Natural killer cell (primary cell): ENCODE measurements at places on chromosomes 1 and 21.

DNA sequence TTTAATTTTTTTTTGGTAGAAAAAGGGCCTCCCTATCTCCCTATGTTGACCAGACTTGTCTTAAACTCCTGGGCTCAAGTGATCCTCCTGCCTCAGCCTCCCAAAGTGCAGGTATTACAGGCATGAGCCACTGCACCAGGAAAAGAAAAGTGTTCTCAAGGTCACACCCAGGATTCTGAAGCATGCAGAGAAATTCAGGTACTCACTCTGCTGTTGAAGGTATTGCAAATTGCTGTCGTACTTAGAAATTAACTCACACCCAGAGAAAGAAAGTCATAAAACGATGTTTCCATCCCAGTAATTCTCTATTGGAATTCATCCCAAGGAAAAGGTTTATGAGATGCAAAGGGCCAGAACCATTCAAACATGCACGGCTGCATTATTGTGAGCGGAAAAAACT, 73.7 kb downstream of the DHRS3 start:
- no peak for DNase-seq

DNA sequence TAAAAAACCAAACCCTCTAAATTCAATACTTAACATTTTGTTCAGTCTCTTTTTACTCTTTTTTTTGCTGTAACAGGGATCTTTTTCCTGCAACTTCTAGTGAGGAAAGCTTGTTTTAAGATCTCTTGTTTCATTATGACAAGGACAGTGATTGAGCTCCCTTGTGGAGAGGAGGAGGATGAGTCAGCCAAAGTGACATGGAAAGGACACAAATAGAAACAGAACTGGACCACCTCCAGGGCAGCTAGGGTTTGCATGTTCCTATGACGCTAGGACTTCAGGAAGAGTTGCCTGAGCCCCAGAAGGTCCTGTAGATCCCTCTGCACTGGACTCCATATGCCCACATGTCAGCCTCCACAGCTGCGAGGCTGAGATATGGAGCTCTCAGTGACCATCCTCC, 212.6 kb upstream of the FAM78B start:
- no peak for DNase-seq

DNA sequence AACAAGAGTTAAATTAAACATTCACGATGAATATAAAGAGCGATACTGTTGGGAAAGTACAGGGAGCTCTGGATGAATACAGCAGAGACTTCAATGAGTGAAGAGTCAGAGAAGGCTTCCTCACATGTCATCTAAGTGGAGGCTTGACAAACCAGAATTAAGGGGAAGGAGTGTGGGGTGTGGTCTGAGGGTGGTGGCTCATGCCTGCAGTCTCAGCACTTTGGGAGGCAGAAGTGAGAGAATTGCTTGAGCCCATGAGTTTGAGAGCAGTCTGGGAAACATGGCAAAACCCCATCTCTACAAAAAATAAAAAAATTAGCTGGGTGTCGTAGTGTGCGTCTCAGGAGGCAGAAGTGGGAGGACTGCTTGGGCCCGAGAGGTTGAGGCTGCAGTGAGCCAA, 8.7 kb downstream of the SDHB start:
- DNase-seq, result no peak

DNA sequence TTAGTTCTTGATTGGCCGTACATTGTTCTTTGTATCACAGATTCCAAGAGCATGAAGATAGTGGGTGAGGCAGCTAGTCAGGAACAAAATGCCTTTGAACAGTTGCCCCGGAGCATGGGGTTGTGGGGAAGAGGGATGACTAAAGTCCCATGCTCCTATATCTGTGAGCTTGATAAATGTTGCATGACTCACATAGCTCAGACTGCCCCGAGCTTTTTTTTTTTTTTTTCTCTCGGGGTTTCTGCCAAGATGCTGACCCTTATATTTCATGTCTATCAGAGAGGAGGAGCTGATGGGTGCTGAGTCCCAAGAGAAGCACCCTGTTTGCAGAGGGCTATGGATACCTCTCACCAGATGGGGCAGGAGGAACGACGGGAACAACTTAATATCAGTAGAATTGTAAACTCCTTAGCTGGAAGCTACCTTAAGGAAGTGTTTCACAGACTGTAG, 40.6 kb downstream of the SRRM1 start:
- no peak for DNase-seq

DNA sequence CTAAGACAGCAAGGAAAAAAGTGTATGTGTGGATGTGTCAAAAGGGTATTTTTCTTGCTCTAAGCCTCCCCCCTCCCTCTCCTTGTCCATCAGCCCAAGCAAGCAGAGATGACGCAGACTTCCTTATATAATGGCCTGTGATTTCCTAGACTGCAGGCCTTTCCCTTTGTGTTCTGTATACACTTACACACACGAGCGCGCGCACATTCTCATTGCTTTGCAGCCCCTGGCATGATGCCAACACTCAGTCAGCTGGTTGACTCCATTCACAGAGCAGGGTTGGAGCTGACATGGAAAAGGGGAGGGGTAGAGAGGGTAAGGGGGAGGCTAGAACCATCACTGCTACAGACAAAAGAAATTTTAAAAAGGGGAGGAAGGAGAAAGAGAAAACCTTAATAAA, 41.8 kb downstream of the GATAD2B start:
- DNase-seq, result peak; percentile 71

DNA sequence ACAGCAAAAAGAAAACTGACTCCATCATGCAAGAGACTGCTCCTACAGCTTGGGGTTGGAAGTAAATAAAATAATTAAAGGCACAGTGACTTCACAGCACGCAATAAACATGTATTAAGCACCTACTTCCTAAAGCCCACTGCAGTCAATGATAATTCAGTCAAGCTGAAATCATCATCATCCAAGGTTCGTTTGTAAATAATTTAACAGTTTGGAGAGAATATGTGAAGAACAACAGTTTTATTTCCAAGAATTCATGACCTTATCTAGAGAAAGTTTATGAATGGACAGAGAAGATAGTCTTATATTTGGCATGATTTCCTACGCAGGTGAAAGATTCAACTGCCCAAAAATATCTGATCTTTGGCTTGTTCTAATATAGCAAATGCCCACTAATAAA, 86.8 kb downstream of the SMYD3 start:
- no peak for DNase-seq

DNA sequence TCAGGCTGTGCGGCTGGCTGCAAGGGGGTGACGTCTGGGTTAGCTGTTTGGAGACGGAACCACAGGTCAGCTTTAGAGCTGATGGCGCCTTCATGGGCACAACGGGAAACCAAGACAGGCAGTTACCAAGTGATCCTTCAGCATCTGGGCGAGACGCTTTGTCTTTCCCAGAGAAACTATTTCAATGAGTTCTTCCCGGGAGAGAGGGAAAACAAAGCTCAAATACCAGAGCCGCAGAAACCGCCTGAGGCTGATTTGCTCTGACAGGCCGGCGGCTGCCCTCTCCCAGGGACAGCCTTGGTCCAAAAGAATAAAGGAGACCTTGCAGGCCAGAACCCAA, 76.5 kb downstream of the CD58 start:
- DNase-seq, result no peak

DNA sequence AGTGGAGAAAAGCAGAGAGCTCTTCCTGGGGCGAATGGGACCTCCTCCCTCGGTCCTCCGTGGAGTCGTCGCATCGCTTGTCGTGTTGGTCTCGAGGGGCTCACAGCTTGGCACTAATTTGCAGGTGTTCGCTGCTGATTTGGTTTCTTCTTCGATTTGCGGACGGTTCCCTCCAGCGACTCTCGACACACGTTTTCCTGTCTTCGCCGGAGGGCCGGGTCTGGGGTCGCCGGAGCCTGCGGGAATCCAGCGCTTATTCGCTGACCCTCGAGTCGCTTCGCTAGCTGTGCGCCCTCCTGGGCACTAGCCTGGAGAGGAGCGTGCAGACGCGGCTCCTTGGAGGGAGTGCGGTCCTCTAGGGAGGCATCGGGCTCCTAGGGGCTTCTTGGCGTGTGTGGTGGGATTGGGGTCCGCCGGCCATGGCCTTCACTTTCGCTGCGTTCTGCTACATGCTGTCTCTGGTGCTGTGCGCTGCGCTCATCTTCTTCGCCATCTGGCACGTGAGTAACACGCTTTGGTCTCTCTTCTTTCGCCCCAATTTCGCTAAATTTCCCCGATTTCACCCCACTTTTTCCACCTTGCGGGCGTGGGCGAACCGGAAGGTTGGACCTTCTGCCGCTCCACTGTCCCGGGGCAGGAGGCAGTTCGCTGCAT, 766 bp downstream of the CNIH3 start:
- peak; percentile 38 for DNase-seq

GRCh38 chr1:25568090-25568833, 24.9 kb downstream of the LDLRAP1 start:
- DNase-seq, result no peak

DNA sequence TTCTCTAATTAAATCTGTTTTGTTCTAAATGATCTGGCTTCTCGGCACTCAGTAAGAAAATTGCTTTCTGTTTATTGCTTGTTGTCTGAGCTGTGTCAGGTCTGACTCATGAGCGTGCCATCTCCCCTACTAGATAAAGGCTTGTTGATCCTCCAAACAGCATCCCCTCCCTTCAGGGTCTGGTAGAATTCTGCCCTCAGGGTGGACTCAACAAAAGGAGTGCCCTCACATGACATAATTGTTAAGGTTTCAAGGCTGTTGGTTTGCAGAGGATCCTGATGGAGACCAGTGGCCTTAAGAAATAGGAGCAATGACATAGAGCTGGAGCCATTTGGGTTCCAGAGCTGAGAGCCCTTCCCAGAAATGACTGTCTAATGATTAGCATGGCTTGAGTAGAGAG, 36.0 kb upstream of the ATP2B4 start:
- no peak for DNase-seq
